Stimulated activated CD4-positive, alpha-beta T cell treated with anti-CD3 and anti-CD28 coated beads, Interleukin-2, amount 100 ng/mL, for 24 hours (primary cell): ENCODE measurements at places on chromosomes 13 and 19.

- DNase-seq, result no peak
These were observed 8.2 kb downstream of the RAB11B start for GRCh38 chr19:8398311-8398771.

DNA sequence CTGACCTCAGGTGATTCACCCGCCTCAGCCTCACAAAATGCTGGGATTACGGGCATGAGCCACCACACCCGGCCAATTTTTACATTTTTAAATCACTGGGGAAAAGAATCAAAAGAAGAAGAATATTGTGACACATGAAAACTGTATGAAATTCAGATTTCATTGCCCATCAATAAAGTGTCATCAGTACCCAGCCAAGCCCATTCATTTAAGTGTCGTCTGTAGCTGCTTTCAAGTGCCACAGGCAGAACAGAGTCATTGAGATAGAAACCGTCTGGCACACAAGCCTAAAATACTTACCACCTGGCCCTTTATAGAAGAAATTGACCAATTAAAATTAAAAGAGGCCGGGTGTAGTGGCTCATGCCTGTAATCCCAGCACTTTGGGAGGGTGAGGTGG lies 15.3 kb downstream of the COLGALT1 start:
- DNase-seq, result no peak

DNA sequence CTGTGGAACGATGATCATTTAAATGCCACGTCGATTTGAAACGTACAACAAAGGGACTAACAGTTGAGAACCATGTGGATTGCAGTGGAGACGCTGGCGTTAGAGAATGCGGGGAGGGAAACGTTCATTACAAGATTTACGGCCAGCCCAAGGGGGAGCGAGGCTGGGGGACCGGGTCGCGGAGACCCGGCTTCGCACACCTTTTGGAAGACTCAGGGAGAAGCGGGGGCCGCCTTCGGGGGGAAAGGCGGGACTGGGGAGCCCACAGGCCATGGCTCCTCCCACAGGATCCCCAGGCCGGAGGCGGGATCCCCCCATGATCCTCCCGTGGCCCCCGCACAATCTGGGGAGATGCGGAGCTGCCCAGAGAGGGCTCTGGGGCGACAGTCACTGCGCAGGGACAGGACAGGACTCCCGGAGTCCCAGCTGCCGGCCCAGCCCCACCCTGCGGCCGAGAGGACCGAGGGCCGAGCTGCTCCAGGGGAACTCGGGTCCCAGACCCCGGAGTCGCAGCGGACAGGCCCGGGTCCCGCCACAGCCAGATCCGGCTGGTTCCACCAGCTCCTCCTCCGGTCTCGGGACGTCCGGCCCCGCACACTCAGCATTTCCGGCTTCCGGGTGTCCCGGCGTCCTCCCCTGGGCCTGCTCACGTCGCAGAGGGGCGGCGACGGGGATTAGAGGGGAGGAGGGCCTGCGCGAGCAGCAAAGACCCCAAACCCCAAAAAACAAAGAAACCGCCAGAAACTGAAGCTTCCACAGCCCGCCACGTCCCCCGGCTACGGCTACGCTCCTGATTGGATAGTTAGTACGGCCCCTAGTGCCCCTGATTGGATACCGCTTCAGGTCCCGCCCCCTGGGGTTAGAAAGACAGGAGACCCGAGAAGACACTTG lies 21.1 kb upstream of the OR10H1 start:
- peak; percentile 94 for DNase-seq

DNA sequence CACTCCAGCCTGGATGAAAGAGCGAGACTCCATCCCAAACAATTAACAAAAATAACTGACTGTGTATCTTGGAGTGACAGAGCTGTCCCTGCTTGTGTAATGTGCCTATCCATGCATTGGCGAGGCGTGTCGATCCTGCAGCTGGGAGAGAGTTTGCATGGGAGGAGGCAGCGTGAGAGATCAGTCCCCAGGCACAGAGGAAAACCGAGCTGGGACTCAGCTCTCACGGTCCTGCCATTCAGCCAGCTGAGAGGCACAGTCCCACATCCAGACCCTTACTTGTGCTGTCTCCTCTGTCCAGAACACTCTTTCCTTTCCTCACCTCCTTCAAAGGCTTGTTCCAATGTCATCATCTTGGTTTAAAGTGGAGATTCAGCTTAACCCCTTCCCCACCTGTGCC lies 11.9 kb upstream of the SULT2B1 start:
- DNase-seq, result no peak
